ENCODE measurements at places on chromosomes 7 and 10.
A peak's percentile ranks its signal among the peaks of the same experiment; 100 is the strongest.

DNA sequence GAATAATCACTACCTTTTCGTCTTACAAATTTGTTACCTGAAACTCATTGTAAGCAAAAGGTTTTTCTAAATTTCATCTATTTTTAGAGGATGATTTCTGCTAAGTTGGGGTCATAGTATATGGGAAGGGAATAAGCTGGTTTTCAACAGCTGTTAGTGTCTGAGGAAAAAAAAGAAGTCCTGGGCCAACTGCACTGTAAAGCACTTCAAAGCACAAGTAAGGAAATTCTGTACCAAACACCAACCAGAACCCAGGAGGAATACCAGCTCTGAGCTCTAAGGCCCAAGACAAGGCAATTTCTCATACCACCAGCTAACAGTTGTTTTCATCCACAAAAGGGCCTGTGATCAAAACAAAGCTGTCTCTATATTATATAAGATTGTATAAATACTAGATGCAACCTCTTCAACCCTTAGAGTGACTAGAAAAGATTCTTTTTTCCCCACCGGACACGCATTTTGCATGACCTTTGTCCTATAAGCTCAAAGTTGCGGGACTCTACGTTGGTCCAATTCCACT is 6.1 kb upstream of the MEOX2 start:
- DNase-seq = no peak

GRCh38 chr10:113139699-113140098 is 189.7 kb downstream of the TCF7L2 start:
- no peak for DNase-seq

GRCh38 chr7:39700165-39700564 is 76.8 kb downstream of the RALA start:
- DNase-seq = no peak

GRCh38 chr10:11245510-11245909 is 227.8 kb downstream of the CELF2 start:
- DNase-seq = no peak

DNA sequence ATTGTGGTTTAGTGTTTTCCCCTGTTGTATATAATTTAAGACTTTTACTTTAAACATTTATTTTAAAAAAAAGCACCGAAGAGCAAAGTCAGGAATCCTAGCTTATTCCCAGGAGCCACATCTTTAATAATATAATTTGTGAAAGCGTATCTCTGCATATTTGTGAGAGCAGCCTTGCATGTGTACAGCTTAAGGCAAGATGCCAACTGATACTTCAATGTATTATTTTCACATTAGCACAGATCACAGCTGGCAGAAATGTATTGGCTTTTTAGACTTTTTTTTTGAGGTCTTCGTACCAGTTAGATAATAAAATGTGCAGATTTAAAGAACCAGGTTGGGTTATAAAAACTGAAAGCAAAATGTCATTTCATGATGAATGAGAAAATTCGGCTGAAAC is 845.7 kb upstream of the POT1 start:
- DNase-seq = no peak

- no peak for DNase-seq
Observed at GRCh38 chr7:81218480-81219106, 299.7 kb upstream of the SEMA3C start.

DNA sequence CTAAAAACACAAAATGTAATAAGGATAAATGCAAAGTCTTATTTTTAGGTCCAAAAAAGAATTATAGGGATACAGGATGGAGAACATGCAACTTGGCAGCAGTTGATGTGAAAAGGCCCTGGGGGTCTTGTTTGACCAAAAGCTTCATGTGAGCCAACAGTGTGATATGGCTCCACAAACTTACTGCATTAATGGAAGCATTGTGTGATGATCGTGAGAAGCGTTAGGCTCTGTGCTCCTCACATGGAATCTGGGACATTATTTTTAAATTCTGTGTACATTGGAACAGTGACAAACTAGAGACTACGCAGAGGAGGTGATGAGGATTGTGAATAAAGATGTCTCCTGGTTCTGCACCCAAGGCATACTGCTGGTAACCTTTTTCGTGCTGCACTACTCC is 39.1 kb upstream of the CALD1 start:
- DNase-seq = no peak

DNA sequence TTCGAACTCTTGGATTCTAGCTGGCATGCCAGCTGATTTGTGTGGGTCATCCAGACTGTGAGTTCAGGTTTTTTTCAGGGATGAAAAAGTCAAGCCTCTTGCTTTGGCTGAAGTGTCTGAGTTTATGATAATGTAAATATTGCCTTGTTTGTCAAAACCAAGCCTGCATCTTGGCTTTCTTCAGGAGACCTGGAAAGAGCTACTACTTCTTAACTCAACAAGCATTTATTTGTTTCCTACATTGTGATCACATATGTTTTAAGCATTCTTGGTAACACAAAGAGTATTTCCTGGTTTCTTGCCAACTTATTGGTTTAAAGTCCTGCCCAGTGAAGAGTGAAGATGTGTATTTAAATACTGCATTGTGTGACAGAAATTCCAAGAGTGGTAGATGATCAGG is 407.1 kb downstream of the LRMDA start:
- no peak for DNase-seq

- no peak for DNase-seq
Observed at GRCh38 chr10:42992156-42992956, 84.5 kb upstream of the RET start.

DNA sequence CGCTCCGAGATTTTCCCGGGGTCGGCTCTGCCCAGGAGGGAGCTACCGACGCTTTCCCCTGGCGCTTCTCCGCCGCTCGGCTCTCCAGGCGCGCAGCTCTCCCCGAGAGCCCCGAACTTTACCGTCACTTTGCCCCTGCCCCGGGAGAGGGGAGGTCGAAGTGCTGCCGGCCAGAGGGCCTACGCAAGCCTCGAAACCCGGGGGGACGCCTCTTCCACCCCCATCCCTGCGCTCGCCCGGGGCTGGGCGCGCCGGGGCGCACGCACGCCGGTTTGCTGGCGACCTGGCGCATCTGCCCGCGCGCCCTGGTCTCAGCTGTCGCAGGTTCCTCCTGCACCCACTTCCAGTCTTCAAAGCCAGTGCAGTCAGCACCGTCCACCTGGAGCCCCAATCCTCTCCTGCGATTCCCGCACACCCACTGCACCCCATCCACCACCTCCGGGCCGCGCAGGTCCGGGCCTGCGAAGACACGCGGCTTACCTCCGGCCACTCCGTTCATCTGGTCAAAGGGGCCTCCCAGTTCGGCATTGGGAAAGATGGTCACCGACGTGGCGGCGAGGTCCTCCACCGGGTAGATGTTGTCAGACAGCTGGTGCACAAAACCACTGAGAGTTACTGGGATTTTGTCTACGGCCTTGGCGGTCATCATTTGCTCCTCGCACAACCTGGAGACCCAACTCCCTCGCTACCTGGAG is 638 bp downstream of the EGR2 start:
- DNase-seq = no peak

DNA sequence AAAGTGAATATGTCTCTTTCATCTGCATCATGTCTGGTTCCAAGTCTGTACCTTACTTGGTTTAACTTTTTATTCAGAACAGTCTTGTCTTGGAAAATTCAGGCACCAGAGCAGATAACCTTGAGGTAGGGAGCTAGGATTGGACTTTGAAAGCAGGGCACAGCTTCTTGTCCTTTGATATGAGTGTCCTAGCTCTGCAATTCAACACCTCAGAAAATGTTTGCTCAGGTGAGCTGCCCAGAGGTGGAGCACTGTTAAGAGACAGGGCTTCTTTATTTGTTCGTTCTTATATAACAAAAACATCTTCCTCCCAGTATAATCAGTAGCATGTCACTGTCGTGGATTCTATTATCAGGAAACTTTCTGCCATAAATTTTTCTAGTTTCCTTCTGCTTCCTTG is 118.3 kb downstream of the LRRC4 start:
- DNase-seq = no peak

DNA sequence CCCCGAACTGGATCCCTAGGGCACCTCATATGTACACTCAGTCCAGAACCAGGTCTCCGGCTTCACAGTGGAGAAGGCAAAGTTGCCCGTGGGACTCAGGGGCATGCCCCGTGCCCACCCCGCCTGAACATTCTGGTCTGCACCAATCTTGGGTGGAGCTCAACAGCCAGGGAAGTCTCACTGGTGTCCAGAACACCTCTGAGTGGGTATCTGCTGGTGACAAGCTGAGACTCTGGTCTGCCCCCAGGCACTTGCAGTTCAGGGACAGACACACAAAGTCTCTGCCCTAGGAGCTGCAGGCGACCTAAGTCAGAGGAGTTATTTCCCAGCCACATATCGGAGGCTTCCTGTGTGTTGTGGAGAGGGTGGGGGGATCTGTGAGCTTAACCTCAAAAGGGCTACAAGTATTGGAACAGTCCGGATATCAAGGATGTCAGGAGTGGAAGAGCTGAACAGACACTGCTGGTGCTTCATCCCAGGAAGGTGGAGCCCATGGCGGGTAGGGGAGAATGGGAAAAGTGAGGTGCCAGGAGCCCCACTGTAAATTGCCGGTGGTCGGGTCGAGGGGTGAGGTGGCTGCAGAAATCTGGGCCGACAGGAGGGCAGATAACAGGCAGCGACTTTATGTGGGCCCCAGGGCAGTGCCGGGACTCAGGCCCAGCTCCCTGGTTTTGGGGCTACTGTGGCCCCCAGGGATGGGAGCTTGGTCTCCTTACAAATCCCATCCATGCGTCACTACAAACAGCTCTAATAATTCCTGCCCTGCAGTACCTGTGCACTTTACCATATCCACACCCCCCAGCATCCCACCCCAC is 8.6 kb upstream of the TLX1 start:
- no peak for DNase-seq

- no peak for DNase-seq
Observed at GRCh38 chr7:115693779-115694178, 336.8 kb downstream of the TFEC start.

DNA sequence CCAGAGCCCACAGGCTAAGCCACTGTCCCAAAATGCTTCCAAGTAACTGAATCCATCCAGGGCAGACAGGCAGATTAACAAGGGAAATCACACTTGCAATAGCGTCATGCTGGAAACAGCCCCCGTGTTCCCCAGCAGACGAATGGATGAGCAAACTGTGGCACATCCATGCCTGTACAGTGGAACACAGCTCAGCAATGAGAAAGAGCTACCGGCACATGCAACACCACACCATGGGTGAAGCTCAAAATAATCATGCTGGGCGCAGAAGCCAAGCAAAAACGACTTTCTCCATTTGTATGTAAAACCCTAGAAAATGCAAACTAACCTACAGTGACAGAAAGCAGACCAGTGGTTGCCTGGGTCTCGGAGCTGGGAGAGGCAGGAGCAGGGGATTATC is 153.1 kb downstream of the SLIT1 start:
- no peak for DNase-seq

DNA sequence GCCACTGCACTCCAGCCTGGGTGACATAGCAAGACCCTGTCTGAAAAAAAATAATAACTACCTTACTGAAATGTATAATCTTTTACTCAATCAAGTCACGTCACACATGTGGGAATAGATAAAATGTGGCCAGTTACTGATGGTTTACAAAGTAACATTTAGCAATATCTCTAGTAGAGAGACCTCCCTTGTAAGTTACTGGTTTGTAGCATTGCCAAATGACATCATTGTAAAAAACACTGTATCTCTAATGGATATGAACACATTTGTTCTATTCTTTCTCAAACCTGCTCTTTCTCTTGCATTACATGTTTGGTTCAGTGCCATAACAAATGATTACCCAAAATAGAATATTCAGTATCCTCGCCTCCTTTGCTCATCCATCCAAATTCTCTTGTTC is 18.8 kb downstream of the TET1 start:
- no peak for DNase-seq

DNA sequence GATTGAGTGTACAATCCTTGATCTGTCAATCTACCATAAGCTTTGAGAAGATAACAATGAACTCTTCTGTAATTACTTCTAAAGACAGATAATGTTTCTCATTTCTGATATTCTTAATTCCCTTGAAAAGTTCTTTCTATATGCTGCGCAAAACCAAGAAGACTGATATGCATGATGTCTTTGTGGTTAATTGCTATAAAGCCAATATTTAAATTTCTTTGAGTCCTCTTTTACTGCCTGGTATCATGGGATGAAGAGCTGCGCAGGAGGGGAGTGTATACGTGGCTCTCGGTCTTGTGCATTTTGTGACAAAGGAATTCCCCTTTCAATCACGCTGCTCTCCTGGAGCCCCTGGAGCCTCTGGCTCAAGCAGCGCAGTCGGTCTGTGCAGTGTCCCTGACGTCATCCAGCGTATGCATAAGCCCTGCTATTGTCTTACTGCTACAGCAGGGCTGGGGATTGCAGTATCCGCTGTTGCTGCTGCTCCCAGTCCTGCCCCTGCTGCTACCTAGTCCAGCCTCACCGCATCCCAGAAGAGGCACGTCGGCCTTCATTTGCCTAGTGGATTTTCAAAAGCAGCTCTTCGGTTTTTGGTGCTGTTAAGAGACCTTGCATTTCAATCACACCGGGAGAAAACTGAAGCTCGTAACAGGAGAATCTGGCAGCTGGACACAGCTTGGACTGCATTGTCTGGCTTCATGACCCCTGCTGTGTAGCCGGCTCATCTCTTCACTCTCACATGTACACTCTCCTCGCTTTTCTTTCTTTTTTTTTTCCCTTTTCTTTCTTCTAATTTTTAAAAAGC is 66.7 kb downstream of the ST7 start:
- peak; percentile 95 for DNase-seq

DNA sequence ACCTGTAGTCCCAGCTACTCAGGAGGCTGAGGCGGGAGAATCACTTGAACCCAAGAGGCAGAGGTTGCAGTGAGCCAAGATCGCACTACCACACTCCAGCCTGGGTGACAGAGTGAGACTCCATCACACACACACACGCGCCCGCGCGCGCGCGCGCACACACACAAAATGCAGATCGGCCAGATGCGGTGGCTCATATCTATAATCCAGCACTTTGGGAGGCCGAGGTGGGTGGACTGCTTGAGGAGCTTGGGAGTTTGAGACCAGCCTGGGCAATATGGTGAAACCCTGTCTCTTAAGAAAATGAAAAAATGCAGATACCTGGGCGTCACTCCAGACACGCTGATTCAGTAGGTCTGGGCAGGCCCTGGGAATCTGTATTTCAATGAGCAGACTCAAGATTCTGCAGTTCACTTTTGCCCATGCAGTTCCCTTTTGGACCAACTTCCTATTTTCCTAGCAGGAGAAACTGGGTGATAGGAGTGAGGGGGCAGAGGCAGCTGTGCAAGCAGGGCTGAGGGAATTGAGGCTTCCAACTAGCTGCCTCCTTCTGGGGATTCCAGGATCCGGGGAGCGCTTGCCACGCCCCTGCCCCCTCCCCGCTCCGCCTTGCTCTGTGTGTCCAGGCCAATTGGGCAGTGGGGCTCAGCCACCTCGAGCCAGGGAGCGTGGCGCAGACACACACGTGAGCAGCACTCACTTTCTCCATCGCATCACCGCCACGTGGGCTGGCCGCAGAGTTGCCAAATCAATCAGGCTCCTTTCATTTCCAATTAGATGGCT is 173.6 kb downstream of the SH3PXD2A start:
- DNase-seq = no peak

DNA sequence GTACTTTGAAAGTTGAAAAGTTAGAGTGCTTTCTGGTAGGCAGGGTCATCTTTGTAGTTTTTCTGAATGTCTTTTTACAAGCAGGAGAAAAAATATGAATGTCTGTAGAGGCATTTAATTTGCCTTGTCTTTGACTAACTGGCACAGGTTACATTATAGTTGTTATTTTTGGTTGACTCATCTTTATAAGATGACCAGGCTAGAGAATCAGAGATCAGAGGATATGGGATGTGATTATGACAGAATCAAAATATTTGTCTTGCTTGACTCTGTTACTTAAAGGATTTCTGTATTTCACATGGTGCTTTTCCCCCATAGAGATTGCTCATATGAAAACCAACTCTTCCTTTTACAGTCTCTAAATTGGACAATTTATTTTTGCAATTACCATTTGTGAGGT is 2.4 kb downstream of the ZMYND11 start:
- no peak for DNase-seq

GRCh38 chr7:106563466-106564150 is 97.3 kb downstream of the CCDC71L start:
- DNase-seq = no peak

Data from cerebellar cortex (tissue), 1 donor.